NCI-H748 treated with DMSO at 0.1 percent for 48 hours (cell line): ENCODE measurements at places on chromosomes 1 and 21.

- no peak for DNase-seq
Observed at GRCh38 chr1:12166834-12167492, at the start of gene TNFRSF1B. TSS of gene TNFRSF1B (plus strand) at chr1:12166991. CDS start at chr1:12167092, 101 bp downstream.

DNA sequence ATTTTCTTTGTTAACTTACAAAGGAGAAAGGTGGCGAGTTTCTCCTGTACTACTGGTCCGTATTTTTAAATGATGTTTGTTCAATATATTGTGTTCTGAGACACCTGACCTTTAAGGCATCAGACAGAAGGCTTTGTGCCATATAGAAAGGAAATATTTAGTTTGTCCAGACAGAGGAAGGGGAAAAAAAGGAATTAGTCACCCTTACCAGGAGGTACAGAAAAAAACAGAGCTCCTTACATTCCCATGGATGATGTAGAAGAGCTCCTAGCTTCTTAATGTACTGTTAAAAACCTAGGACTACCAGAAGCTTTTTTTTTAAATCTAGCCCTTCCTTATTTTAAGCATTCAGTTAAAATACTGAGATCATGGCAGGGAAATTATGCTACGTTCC lies 12.4 kb upstream of the PODN start:
- no peak for DNase-seq

DNA sequence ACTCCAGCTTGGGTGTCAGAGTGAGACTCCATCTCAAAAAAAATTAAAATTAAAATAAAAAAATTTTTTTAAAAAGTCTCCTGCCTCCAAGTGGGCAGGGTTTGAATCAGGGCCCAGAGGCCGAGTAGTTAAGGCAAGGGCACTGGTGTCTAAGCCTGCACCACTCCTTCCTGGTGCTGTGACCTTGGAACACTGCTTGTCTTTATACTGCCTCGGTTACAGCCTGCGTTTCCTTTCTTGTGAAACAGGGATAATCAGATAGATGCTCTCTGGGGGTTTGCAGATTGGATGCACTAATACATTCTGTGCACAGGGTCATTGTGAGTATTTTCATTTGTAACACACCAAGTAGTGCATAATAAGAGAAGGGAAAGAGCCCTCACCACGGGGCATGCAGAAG lies 58.4 kb upstream of the EFHD2 start:
- DNase-seq, result no peak

DNA sequence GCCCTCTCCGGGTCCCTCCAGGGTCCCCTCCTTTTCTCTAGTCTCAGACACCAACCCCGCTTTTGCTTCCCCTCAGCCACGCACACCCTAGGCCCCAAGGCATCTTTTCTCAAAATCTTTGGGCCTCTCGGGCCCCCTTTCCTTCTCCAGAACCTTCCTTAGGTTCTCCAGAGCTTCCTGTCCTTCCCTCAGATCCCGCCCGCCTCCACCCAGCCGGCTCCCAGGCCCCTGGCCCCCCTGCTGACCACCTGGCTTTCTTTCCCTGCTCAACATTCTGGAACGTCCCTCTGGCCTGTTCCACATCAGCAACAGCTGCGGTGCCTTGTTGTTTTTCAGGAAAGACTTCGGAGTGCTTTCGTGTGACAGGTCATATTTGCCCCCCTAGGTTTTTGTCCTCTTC lies 1.2 kb downstream of the ZDHHC18 start:
- no peak for DNase-seq

- no peak for DNase-seq
Observed at GRCh38 chr21:45454060-45454925, 49.3 kb downstream of the COL18A1 start.

DNA sequence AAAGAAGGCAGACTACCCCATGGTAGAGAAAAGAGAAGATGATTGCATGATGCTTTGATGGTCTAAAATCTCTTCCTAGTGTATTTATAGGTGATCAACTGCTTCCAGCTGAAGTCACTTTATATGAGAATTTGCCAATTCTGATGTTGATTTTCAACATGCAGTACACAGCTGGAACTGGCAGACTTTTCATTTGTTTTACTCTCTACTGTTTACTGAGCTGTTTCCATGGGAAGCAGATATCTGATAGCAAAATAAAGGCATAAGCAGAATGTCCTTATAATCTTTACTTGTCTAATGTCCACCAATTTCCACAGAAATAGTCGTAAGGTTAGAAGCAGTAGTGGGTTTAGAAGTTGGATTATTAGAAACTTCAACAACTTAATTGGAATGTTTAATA lies 74.9 kb downstream of the SYDE2 start:
- DNase-seq, result no peak

DNA sequence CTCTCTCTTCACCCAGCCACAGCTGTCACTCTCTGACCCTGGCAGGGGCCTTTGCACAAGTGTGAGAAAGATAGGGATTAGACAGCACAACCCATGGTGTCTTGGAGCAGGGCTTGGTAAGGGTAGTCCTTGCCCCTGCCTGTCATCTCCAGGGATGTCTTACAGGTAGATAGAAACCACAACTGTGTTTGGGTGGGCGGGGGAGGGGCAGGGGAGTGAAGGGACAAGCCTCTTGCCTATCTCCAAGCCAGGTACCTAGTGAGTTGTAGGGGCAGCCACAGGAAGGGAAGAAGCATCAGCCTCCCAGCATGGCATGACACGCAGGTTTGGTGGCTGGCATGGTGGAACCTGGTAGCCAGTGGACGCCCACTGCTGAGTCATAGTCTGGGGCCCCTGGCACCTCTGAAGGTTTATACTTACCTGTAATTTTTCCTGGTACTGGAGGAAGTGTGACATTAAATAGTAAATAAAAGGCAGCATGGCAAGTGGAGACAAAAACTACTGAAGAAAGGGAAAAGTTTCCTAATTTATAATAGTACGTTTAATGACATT lies 97.5 kb downstream of the CLEC20A start:
- no peak for DNase-seq

DNA sequence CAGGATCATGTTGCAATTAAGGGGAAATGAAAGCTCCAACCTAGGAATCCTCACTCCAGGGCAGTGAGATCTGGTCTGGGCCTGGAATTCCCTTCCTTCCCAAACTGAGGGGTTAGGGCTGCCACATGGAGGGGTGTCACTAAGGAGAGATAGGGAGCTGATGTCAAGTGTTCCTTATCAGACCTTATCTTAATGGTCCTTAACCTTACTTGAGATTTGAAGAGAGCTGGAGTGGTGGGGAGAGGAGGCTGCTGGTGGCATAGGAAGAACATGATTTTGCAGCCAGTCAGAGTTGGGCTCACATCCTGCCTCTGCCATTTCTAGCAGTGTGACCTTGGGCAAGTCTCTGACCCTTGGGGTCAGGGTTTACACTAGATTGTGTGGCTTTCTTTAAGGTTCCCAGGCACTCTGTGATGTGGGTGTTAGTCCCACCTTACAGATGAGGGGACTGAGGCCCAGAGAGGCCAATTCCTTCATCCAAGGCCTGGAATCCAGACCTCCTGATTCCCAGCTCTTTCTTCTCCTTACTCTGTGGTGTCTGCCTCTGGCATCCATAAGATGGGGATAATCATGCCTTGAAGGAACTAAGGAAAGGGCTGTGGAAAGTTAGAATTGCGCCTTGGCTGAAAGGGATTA lies 56.3 kb upstream of the SYNC start:
- no peak for DNase-seq

GRCh38 chr1:30822966-30823581 lies 65.5 kb upstream of the LAPTM5 start:
- no peak for DNase-seq

- DNase-seq, result no peak
Observed at GRCh38 chr21:15967661-15968060, 237.9 kb downstream of the USP25 start.

GRCh38 chr21:42847051-42847707 lies 32.2 kb downstream of the WDR4 start:
- DNase-seq, result no peak

DNA sequence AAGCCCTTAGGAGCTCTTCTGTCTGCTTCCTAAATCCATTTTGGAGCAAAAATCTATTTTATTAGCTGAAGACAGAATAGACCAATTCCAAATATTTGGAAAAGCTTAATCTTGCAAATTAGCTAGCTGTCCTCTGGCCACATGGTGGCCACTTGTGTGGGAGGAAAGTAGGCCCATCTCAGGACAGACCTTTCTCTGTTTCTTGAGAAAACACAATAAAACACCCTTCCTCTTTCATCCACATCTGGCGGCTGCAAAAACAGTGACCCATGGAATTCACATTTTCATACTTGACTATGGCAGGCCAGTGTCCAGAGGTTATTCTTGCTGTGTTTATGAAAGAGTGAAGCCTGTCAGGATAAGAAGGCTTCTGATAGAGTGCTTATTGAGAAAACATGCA lies 275.6 kb downstream of the PLPP3 start:
- no peak for DNase-seq
